ENCODE measurements at places on chromosomes 13 and 19.

- peak; percentile 3 for DNase-seq
Observed at GRCh38 chr19:19034204-19034624, 811 bp downstream of the ARMC6 start.

- no peak for DNase-seq
Observed at GRCh38 chr13:53398051-53398450, 369.4 kb downstream of the OLFM4 start.

- no peak for DNase-seq
Observed at GRCh38 chr13:112775791-112776279, 86.0 kb downstream of the ATP11A start.

DNA sequence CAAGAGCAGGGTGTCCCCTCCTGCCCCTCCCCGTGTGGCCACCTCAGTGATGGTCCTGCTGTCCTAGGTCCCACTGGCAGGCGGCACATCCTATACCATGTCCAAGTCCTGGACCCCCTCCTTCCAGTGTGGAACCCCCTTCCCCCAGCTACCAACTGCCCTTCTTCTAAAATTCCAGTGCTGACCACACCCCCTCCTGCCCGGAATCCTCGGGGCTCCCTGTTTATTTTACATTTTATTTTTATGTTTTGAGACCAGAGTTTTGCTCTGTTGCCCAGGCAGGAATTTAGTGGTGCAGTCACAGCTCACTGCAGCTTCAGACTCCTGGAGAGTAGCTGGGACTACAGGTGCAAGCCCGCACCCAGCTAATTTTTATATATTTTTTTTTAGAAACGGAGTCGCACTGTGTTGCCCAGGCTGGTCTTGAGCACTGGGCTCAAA, 945 bp upstream of the CPAMD8 start:
- no peak for DNase-seq

- DNase-seq, result peak; percentile 34
Observed at GRCh38 chr19:27794494-27795042, 1418.4 kb downstream of the UQCRFS1 start.

- DNase-seq, result no peak
Observed at GRCh38 chr13:99165753-99166587, 34.7 kb upstream of the UBAC2 start.

- no peak for DNase-seq
Observed at GRCh38 chr19:55985254-55985653, 1.3 kb upstream of the NLRP5 start.

DNA sequence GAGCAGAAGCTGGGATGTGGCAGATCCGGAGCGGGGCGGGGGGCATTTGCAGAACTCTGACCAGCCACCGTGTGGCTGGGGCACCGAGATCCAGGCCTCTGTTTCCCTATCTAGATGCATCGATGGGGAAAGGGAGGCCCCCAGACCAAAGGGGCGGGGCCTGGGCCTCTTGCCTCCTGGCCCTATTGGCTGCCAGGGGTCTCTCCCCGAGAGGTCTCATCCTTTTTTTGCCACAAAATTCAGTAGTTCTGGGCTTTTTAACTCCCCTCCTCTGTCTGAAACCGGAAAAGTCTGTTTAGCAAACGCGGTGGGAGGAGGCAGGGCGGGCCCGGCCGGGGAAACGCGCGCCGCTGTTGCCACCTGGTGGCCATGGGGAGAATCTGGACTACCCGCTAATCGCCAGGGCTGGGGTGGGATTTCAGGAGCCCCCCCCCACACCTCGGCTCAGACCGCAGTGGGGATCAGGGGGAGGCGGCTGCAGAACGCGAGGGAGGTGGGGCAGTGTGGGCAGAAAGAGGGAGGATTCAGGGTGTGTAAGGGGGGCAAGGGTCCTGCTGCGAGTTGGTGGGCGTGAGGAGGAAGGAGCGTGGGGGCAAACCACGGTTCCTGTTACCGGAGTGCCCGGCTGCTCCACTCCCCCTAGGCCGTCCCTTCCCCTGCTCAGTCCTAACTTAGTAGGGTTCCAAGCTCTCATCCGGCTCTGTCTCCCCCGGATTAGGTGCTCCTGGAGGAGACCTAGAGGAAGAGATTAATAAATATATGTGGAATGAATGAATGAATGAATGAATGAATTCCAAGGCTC, 28.3 kb downstream of the IL12RB1 start:
- peak; percentile 83 for DNase-seq

DNA sequence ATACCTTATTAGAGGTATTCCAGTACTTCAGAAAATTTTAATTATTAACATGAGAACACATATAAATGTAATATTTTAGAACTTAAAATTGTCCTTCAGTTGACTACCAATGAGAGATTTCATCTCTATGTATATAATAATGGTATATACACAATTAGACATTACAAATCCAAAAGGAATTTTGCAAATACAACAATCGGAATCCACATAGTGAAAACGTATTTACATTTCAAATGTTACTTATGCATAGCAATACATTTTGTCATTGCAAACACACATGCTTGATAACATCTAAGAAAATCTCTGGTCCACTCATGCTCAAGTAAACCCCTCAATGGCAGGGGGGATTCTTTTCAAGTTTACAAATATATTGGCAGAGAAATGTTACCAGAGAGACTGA, 2345.2 kb downstream of the PCDH9 start:
- DNase-seq, result no peak

GRCh38 chr13:102399791-102400674, 1.8 kb downstream of the FGF14 start:
- peak; percentile 22 for DNase-seq

DNA sequence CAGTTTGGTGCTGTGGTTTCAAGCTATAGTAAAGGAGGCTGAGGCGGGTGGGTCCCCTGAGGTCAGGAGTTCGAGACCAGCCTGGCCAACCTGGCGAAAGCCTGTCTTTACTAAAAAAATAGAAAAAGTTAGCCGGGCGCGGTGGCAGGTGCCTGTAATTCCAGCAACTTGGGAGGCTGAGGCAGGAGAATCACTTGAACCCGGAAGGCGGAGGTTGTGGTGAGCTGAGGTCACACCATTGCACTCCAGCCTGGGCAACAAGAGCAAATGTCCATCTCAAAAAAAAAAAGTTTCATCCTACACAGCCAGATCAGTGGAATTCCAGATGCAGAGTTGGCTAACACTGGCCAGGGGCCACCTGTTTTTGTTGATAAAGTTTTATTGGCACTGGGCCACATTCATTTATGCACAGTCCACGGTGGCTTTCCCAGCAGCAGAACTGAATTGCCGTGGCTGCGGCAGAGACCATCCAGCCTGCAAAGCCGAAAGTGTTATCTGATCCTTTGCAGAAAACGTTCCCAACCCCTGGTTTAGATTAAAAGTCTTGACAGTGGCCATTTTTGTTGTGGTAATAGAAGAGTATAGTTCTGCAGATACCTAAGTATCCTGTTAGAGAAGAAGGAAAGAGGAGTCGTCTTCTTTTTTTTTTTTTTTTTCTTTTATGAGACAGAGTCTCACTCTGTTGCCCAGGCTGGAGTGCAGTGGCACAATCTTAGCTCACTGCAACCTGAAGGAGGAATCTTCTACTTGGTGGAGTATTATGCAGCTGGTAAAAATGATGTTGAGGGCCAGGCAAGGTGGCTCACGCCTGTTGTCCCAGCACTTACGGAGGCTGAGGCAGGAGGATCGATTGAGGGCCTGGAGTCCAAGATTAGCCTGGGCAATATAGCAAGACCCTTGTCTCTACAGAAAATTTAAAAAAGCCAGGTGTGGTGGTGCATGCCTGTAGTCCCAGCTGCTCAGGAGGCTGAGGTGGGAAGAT, 8.7 kb downstream of the NCLN start:
- DNase-seq, result no peak

DNA sequence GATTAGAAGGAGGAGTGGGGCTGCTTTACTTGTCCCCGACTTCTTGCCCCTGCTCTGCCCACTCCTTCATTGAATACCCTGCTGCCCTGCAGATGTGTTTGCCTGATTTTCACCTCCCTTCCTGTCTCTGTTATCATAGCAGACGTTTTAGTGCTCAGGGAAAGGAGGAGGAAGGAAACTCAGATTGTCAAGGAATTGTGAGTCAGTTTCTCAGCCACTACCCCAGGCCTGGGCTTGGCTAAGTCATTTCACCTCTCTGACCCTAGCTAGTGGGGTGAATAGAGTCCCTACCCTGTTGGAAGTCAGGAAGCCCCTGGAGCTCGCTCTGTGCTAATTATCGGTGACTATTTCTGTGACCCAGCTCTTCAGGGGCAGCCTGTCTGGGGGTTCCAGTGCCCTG, 3.9 kb downstream of the BCKDHA start:
- DNase-seq, result no peak

GRCh38 chr13:74977498-74977897, 504.5 kb downstream of the TBC1D4 start:
- DNase-seq, result peak; percentile 10

GRCh38 chr13:20894245-20894644, 8.3 kb downstream of the XPO4 start:
- no peak for DNase-seq

DNA sequence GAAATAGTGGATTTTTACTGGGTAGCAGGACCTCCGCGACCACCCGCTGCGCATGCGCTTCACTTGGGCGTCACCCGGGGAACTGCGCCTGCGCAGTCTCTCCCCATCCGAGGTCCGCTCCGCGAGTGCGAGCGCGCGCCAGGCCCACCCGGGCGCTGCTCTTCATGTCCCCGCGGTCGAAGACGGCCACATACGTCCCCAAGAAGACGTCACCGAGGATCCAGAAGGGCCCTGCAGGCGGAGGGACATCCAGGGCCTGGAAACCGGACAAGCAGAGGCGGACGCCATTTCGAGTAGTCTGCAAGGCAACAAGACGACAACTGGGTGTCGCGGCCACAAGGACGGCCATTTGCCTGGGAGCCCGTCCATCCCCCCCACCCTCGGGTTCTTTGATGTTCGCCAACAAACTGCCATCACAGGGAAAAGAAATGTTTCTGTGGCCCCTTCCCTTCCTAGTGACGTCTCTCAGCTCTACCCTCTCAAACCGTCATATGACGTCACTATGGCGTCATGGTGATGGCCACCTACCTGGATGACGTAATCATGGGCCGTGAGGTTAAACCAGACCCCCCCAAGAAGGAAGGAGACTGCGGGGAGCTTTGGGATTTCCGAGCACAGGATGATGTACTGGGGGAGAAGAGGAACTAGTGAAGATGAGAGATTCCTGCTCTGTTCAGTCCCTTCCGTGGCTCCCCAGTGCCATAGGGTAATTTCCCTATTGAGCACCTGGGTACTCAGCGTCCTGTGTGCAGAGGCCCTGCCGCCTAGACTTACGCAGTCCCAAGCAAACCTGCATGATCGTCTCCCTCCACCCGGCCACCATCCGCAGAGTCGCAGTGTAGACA, 6.7 kb downstream of the NAPSA start:
- peak; percentile 69 for DNase-seq

GRCh38 chr19:18208098-18208951, 4.5 kb upstream of the RAB3A start:
- DNase-seq, result no peak

- peak; percentile 78 for DNase-seq
Observed at GRCh38 chr13:113034451-113035212, 65.6 kb downstream of the MCF2L start.

DNA sequence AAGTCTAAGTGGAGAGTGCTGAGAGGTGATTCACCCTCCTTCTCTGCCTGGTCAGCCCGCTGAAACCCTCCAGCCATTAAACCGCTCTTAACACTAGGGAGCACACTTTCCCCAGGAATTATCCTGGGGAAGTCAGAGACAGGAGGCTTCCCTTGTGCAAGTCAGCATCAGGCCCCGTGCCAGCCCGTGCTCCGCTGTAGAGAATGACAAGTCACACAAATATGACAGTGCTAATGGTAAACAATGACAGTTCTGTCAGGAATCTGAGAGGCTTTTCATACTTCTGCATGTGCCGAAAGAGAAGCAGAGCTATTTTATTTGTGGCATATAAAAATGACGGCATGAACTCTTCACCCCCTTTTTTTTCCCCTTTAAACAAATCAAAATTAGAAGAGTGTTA, 816.9 kb upstream of the SLC10A2 start:
- DNase-seq, result peak; percentile 87

DNA sequence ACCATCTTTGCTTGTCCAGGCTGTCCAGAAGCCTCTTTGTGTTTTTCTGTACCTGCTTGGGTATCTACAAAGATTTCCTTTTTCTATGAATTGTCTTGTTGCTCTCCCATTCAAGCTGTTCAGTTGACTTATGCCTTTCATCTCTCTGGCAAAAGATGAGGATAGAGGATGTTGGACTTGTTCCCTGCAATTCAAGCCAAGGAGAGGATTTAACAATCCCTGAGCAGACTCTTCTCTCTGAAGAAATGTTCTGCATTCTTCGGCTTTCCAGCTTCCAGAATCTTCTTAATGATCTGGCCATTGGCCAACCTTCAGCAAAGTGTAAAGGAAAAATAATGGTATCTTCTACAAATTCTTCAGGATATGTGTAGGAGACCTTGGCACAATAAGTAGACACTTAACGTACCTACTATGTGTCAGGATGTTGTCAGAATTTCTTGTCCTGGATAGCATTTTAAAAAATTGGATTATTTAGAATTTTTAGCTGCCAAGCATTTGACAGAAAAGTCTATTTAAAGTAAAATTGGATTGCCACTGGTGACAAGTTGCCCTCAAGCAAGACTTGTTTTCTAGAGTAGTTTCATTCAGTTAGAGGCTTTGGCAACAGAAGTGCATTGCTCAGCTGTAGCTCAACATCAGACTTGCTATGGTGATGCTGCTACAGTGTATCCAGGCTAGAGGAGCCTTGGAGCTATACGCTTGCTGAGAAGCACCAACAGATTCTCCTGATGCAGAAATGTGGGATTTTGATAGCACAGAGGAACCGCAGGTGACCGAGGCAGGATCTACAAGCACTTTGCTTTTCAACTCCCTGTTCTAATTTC, 455.7 kb downstream of the SUCLA2 start:
- no peak for DNase-seq

- DNase-seq, result no peak
Observed at GRCh38 chr19:54708781-54709180, 15.5 kb upstream of the KIR3DL3 start.

- DNase-seq, result no peak
Observed at GRCh38 chr13:65064967-65065366, 2165.2 kb downstream of the PCDH9 start.

DNA sequence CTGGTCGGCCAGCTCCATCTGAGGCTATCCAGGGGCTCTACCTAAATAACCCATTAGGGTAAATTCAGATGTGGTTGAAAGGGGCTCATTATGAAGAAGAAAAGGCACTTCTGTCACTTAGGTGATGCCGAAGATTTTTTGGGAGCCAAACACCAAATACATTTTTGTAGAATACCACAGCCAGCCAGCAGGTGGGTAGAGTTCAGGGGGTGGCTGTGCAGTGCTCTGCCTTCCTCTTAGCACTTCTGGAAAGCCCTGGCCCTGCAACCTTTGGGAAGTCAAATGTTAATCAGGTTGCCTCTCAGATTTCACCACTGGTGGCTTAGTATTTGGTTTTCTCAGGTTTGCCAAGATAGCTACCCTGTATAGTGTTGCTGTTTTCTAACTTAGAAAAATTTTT, 18.5 kb upstream of the GPR18 start:
- no peak for DNase-seq

GRCh38 chr19:14408491-14409145, 10.5 kb downstream of the DDX39A start:
- no peak for DNase-seq

GRCh38 chr13:23790577-23791170, 98.5 kb downstream of the MIPEP start:
- DNase-seq, result no peak

DNA sequence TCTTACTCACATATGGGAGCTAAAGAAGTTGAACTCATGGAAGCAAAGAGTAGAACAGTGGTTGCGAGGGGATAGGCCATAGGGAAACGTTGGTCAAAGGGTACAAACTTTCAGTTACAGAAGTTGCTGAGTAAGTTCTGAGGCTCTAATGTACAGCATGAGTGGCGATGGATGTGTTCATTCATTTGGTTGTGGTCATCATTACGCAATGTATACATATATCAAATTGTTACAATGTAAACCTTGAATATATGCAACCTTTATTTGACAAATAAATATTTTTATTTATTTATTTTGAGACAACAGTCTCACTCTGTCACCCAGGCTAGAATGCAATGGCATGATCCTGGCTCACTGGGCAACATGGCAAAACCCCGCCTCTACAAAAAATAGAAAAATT, 38.7 kb downstream of the ZIC5 start:
- no peak for DNase-seq
